ENCODE measurements at places on chromosomes 4 and X.

DNA sequence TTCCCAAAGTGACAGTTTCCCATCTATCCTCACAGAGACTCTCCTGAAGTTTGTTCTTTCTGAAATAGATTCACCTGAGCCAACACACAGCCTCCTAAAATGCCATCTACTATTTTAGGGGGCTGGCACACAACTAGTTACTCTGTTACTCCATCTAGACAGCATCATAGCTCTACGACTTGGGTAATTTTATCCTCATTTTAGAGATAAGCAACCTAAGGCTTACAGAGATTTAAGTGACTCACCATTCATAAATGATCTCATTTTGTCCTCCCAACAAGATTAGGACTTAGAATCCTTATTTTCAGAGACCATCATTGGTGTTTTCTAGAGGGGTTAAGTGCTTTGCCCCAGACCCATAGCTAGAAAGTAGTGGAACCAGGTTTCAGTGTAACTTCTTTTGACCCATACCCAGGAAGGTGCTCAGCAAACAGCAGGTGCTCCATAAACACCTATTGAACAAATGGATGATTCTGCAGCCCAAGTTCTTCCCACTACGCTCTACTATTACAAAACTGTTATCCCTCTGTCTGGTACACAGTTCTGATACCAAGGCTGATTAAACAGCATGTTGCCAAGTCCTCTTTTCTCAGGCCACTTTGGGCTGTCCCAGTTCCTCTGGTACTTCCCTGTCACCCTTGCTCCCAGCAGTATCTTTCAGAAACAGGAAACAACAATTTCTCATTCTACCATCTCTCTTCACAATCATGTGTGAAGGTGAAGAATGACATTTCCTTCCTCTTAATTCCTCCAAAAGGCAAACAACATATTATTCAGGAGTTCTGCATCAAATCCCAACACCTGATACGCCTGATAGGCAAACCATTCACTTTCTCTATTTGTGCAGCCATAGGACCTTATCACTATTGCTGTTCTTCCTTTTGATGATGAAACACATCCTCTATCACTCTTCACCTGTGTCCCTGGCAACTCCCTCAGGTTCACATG lies 304.7 kb upstream of the TAPT1 start:
- DNase-seq: no peak

GRCh38 chr4:48141048-48141447 lies 7.0 kb upstream of the TXK start:
- DNase-seq: no peak

- no peak for DNase-seq
These were observed 105.8 kb upstream of the RPS6KA3 start for GRCh38 chrX:20372533-20372932.

GRCh38 chrX:40013266-40014195 lies 84.2 kb downstream of the BCOR start:
- DNase-seq: no peak

- no peak for DNase-seq
These were observed 35.9 kb downstream of the SYTL4 start for GRCh38 chrX:100695991-100696390.

DNA sequence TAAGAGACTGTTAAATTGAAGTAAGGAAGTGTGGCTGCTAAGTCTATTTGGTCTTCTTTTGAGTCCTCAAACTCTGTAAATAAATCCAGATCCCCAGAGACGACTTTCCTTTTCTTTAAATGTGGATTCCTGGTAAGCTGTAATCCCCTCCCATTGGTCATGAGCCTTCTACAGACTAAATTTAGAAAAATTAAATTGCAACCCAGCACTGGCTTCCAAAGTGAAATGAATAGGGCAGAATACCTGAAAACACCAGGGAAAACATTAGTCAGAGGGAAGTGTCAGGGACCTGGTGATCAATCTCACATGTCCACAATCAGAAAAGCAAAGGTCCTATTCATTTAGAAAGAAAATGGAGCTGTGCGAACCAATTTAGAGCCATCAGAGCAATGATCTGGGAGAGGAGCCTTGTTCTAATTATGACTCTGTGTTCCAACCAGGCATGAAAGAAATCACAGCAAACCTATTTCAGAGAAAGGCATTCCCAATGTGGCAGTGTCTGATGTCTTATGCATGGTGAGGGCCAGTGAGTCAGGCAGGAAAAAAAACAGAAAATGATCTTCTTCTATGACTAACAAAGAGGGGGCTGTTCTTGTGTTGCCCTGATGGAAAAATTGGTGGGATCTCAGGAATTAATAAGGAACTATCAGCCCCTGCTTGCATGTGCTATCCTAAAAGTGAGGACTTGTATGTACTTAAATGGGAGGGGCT lies 19.8 kb upstream of the CCDC149 start:
- DNase-seq: no peak

DNA sequence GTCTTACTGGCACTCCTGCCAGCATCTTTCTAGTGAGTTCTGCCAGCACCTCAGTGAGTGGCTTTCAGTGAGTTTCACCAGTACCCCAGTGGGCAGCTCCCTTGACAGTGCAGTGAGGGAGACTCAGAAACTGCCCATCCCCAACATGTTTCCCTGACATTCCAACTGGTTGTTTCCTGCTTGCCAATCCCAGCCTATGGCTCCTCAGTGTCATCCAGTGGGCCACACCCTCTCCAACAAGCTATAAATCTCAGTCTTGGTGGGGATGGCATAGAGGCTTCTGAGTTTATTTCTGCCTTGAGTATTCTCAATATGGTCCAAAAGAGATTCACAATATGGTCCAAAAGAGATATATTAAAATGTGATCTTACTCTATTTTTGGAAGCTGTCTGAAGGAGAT lies 461.2 kb upstream of the NR3C2 start:
- no peak for DNase-seq

DNA sequence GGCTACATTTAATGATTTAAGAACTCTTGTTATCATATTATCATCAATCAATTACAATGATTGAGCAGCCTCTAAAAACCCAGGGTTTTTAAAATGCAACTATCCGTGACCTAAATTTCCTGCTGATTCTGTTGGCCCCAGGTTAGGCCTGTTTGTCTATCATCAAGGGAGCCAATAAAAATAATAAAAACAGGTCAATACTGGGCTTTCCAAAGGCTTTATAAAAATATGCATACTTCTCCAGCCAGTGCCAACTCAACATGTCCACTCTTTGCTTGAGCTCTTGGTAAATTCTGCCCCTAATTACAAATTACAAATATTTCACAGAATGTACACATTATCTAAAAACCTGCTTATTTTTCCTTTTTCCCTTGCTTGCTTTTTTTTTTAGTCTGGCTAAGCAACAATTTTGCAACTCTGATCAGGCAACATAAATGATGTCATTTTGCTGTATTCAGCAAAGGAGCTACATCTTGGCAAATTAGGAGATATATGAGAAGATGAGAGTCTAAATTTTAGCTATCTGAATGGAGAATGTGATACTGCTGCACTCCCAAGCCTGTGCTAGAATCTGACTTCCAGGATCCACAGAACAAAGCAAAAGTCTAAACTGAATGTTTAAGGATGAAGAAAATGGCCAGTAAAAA lies 204.0 kb downstream of the SCFD2 start:
- no peak for DNase-seq

DNA sequence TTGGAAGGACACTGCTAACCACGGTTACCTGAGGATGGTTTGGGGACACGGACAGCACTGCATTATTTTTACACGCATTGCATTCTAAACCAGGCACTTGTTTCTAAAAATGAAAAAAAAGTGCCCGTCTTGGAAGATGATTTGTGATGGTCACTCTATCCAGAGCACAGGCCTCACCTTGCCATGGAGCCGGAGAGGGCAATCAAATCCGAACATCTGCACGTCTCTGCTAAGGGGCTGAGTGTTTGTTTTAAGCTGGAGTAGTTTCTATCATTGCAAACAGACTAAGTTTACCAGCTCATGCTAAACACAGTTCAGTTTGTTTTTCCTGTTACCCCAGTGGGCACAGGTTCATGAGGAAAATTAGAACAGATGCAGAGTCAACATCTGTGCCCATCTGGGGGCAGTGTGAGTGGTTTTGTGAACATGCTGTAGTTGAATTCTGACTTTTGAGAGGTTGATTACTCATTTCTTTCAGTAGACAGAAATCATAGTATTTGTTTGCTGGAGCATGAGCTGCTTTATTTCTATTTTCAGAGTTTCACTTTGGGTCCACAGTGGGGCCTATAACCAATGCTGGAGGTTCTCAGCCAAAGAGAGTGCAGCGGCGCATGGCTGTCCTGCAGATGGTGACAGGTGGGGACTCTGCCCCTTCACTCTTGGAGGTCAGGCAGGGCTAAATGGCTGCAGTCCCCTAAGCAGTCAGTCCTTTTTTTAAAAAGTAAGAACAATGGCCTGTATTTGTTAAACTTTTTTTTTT lies 65.4 kb upstream of the ENPP6 start:
- DNase-seq: no peak
